NCI-H446 (cell line): ENCODE measurements at places on chromosomes 1 and 21.

GRCh38 chr21:33458861-33459260 is 20.9 kb downstream of the TMEM50B start:
- no peak for DNase-seq

GRCh38 chr1:26046246-26047095 is 553 bp upstream of the SLC30A2 start:
- no peak for DNase-seq

- DNase-seq = no peak
These were observed 31.4 kb downstream of the LY9 start for GRCh38 chr1:160827418-160827817.

DNA sequence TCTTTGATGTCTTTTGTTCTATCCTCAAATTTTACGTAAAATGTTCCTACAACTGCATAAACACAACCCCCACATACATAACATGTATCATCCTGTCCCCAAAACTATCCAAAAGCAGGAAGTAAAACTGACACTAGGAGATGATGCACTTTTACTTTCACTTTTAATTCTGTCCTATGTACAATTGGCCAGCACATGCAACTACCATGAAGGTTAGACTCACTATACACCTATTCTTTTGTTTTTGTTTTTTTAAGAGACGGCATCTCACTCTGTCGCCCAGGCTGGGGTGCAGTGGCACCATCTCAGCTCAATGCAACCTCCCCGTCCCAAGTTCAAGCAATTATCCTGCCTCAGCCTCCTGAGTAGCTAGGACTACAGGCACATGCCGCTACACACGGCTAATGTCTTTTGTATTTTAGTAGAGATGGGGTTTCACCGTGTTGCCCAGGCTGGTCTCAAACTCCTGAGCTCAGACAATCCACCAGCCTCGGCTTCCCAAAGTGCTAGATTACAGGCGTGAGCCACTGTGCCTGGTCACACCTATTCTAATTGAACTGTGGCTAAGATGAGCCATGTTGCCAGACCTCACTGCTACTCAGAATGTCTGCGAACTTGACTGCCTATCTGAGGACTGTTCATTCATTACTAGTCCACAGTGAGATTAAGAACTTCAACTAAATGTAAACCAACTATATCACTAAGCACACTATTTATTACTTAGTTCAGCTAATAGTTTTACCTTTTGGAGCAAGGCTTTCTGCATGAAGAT is 48.0 kb downstream of the TOR3A start:
- DNase-seq = no peak

DNA sequence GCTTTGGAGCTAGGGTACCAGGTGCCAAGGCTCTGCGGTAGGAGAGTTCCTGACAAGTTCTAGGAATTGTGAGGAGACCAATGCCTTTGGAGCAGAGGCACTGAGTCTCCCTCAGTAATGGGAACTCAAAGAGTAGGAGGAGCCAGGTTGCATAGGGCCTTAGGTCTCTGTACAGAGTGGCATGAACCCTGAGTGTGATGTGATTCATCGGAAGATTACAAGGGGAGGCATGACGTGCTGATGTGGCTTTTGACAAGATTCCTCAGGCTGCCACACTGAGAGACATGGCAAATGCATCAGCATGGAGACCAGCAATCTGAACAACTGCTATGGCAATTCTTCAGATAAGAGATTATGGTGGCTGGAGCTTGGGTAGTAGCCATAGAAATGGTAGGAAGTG is 94.6 kb upstream of the SLC44A3 start:
- no peak for DNase-seq
